ENCODE measurements at places on chromosomes 16 and 17.

DNA sequence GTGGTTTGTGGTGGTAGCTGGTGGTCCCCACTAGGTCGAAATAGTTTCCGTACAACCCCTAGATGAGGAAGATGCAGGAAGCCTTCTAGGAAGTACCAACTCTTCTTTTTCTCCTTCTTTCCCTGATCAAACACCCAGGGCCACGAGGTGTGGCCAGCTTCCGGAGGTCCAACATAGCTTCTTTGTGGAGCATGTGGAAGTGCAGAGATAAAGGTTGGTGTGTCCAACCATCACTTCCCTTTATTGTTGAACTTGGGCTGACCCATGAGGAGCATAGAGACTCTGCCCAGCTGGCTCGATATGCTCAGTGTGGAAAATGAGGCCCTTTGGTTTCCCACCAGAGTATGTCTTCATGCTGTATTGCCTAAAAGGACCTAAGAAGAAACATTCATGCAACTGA is 6.3 kb upstream of the RGS9 start:
- no peak overlapping the region for H3K4me3 ChIP-seq
- no peak overlapping the region for H3K27ac ChIP-seq
- H3K27me3 ChIP-seq = peaks cover 4% of the 10 kb centered on the region
- H3K4me1 ChIP-seq = no peaks in the 10 kb centered on the region
- no peaks in the 10 kb centered on the region for H3K36me3 ChIP-seq

DNA sequence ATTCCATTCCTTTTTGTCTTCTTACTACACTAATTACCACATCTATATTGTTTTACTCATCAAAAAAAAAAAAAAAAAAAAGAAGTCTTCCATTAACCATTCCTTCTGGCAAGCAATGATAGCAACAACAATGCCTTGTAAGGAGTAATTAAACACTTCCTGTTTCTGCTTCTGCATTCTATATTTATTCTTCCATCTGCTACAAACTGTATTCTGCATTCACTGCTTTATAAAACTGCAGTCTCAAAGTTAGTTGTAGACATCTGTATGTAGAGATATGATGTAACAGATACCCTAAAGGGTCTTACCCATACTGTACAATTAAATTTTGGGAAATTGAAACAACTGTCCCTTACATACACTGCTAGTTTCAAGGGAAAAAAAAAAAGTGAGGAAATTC is 28.7 kb upstream of the ABCA6 start:
- no peak overlapping the region for H3K4me3 ChIP-seq
- no peak overlapping the region for H3K27ac ChIP-seq
- peaks cover 2% of the 10 kb centered on the region for H3K4me1 ChIP-seq
- H3K27me3 ChIP-seq = no peaks in the 10 kb centered on the region
- H3K36me3 ChIP-seq = no peaks in the 10 kb centered on the region

- H3K27ac ChIP-seq = no peak overlapping the region
- H3K4me3 ChIP-seq = no peak overlapping the region
- peak; percentile 21 for DNase-seq
- H3K27me3 ChIP-seq = no peaks in the 10 kb centered on the region
Observed at GRCh38 chr17:81601525-81602120, 35.3 kb downstream of the NPLOC4 start.

GRCh38 chr16:47970291-47970931 is 185.4 kb downstream of the ABCC12 start:
- peaks cover 9% of the 10 kb centered on the region for H3K4me1 ChIP-seq
- H3K4me3 ChIP-seq = no peak overlapping the region
- DNase-seq = no peak
- no peak overlapping the region for H3K27ac ChIP-seq

DNA sequence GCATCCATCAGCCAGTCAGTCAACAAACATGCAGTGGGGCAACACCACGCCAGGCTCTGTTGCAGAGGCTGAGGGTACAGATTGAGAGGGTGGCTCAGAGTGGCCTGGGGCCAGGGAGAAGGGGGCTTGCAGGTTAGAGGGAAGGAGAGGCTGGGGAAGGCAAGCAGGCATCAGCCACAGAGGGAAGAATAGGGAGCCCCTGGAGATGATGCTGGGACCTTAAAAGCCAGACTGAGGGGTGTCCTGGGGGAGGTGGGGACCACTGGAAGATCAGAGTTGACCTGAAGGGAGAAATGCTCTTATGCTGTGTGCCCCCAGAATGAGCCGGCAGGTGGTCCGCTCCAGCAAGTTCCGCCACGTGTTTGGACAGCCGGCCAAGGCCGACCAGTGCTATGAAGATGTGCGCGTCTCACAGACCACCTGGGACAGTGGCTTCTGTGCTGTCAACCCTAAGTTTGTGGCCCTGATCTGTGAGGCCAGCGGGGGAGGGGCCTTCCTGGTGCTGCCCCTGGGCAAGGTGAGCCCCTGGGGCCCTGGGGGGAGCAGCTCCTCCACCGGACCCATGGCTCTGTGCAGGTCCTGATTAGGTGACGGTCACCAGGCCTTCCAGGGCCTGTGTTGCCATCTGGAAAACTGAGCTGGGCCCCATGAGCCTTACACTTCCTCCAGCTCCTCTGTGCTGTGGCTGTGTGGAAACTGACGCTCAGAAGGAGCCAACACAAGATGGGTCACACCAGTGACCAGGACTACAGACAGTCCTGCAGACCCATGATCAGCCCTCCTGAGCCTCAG is 1.7 kb downstream of the CORO1A start:
- no peak for DNase-seq
- H3K4me1 ChIP-seq = peaks cover 3% of the 10 kb centered on the region
- no peak overlapping the region for H3K27ac ChIP-seq
- no peaks in the 10 kb centered on the region for H3K27me3 ChIP-seq

DNA sequence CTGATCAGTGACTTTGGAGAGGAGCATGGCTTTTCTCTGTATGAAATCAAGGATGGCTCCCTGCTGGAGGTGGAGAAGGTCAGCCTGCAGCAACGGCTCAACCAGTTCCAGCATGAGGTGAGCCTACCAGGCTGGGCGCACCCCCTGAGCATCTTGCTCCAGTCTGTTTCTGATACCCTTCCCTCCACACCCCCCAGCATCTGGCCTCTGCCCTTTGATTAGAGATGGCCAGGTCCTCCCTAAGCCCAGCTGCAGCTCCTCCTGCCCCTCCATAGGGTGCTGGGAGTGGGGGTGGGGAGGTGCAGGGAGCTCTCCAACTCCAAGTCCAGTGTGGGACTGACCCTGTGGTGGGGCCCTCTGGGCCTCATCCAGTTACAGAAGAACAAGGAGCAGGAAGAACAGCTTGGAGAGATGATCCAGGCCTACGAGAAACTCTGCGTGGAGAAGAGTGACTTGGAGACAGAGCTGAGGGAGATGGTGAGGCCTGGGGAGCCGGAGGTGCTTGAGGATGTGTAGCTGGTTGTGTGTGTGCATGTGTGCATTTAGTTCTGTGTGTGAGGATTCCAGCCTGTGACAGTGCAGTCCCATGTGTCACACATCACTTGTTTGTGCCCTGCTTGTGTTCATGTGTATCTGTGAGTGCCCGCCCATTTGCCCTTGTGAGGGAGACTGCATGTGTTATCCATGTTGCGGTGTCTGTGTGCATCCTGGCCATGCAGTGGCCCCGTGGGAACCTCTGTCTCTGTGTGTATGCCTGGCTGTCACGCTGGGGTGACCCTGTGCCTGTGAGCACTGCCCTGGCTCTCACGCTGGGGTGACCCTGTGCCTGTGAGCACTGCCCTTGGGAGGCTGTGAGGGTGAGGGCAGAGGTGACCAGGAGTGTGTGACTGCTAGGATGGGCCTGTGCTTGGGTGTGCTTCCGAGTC is 3.0 kb downstream of the TBKBP1 start:
- no peak overlapping the region for H3K4me3 ChIP-seq
- H3K36me3 ChIP-seq = no peaks in the 10 kb centered on the region
- no peak for DNase-seq
